Stimulated activated CD4-positive, alpha-beta T cell treated with anti-CD3 and anti-CD28 coated beads, Interleukin-2, amount 100 ng/mL, for 24 hours (primary cell): ENCODE measurements at places on chromosomes 4 and X.

- DNase-seq = no peak
Observed at GRCh38 chr4:25621027-25621930, 34.4 kb upstream of the SLC34A2 start.

DNA sequence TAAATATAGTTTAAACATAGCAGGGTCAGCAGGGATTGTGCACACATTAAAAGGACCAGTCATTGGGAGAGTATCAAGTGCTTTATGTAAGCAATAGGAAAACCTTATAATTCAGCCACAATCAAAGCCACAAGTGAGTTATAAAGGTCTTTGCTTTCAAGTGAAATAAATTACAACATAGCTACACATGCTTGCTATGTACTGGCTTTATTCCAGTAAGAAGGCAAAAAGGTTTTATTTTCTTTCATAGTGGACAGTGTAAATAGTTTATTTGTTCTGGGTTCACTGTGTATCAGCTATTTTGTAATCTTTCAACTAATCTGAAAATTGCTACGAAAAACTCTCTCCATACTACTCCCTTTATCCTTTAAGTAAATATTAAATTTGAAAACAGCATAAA is 691.4 kb downstream of the PCDH7 start:
- no peak for DNase-seq

- no peak for DNase-seq
Observed at GRCh38 chr4:101954975-101955678, 164.6 kb downstream of the BANK1 start.

- no peak for DNase-seq
Observed at GRCh38 chr4:85772470-85772869, 297.5 kb downstream of the ARHGAP24 start.

DNA sequence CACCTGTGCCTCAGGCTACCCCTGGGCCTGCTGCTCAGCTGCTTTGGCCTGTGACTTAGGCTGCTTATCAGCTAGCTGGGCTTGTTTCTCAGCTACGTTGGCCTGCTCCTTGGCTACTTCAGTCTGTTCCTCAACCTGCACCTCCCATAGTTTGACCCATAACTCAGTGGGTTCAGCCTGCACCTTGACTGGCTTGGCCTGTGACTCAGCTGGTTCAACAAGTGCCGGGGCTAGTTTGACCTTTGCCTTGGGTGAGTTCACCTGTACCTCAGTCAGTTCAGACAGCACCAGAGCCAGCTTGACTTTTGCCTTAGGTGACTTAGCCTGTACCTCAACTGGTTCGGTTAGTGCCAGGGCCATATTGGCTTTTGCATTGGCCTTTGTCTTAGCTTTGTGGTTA is 171.2 kb downstream of the MSN start:
- DNase-seq = no peak

- peak; percentile 81 for DNase-seq
Observed at GRCh38 chr4:38663801-38664705, at the start of gene KLF3. Gene KLF3 (plus strand): TSS chr4:38664199. CDS start chr4:38680626, 16,427 bp downstream.

- DNase-seq = no peak
Observed at GRCh38 chr4:97317671-97318070, 825.6 kb downstream of the STPG2 start.

DNA sequence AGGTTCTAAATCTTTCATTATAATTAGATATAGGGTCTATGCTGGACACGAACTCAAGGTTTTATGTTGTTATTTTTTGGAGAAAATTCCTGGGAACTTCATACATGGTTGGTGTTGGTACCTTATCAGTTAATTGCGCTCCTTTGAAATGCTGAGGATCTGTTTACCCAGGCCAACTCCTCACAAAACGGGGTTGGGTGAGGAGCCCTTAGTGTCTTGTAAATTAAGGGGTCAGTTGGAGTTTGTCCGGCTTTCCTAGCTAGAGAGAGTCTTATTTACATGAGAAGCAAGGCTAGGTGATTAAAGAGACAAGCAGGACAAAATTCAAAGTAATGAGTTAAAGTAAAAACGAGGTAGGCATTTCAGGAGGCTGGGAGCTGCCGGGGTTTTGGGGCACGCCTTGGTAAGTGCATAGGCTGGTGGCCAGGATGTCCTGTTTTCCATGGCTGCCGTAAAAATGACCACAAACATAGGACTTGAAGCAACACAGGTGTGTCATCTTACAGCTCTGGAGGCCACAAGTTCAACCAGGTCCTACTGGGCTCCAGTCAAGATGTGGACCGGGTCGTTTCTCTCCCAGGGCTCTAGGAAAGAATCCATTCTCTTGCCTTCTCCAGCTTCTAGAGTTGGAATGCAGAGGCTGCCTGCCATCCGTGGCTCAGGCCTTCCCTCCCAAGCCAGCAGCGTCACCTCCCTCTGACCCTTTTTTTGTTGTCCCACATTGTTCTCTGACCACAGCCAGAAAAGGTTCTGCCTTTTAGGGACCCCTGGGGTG is 19.8 kb downstream of the PSAPL1 start:
- DNase-seq = no peak

GRCh38 chr4:56703378-56703777 is 22.3 kb upstream of the HOPX start:
- no peak for DNase-seq

GRCh38 chr4:24364249-24364648 is 220.1 kb downstream of the DHX15 start:
- DNase-seq = no peak

DNA sequence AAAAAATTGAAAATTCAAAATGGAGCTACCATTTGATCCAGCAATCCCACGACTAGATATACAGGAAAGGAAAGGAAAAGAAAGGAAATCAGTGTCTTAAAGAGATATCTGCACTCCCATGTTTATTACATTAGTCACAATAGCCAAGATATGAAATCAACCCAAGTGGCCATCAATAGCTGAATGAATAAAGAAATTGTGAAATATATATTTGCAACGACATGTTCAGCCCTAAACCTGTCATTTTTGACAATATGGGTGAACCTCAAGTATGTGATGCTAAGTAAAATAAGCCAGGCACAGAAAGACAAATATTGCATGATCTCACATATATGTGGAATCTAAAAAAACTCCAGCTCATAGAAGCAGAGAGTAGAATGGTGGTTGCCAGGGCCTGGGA is 155.1 kb downstream of the ANXA5 start:
- no peak for DNase-seq

DNA sequence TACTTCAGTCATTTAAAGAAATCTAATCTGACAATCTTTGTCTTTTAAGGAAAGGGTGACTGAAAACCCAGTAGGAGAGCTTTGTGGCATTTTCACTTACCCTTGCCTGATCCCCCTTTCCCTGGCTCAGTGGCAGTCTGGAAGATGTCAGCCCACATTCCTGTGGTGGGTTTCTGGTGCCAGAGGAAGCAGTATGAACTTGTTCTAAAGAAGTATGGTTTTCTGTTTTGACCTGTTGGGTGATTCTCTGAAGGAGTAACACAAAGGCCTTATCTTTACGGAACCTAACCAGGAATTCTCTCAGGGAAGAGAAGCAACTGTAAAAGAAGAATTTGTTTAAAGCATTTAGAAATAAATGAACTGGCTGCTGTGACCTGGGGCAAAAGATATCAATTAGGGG is 41.9 kb downstream of the BMP15 start:
- no peak for DNase-seq

DNA sequence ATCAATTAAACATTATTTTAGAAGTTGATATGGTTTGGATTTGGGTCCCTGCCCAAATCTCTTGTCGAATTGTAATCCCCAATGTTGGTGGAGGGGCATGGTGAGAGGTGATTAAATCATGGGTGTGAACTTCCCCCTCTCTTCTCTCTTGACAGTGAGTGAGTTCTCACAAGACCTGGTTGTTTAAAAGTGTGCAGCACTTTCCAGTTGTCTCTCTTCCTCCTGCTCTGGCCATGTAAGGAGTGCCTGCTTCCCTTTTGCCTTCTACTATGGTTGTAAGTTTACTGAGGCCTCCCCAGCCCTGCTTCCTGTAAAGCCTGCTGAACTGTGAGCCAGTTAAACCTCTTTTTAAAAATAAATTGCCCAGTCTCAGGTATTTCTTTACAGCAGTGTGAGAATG is 141.4 kb downstream of the GALNTL6 start:
- DNase-seq = no peak

- peak; percentile 20 for DNase-seq
Observed at GRCh38 chr4:101790521-101791181, at the start of gene BANK1. Gene BANK1 (plus strand): TSS chr4:101790730. CDS start chr4:101790881, 151 bp downstream.

DNA sequence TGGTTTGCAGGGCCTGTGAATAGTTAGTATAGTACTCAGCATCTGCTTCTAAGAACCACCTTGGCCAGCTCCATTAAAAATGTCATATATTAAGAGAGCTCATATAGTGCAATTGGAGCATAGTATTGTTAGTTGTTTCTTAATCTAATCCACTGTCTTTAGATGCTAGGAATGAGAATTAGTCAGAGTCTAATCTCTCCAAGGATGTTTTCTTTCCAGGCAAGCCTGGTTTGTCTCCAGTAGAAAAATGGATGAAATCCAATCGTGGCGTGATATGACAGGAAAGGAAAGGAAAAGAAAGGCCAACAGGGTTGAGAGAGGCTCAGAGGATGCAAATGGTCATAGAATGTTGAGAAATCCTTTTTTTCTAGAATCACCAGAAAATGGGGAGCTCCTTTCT is 15.0 kb upstream of the TMEM164 start:
- DNase-seq = no peak

- DNase-seq = no peak
Observed at GRCh38 chr4:106495476-106495875, 126.9 kb upstream of the GIMD1 start.

- no peak for DNase-seq
Observed at GRCh38 chrX:102849396-102849795, 87.7 kb upstream of the RAB40AL start.

- no peak for DNase-seq
Observed at GRCh38 chr4:23516716-23517115, 373.1 kb downstream of the PPARGC1A start.

- no peak for DNase-seq
Observed at GRCh38 chrX:2446815-2447214, 54.0 kb downstream of the DHRSX start.

DNA sequence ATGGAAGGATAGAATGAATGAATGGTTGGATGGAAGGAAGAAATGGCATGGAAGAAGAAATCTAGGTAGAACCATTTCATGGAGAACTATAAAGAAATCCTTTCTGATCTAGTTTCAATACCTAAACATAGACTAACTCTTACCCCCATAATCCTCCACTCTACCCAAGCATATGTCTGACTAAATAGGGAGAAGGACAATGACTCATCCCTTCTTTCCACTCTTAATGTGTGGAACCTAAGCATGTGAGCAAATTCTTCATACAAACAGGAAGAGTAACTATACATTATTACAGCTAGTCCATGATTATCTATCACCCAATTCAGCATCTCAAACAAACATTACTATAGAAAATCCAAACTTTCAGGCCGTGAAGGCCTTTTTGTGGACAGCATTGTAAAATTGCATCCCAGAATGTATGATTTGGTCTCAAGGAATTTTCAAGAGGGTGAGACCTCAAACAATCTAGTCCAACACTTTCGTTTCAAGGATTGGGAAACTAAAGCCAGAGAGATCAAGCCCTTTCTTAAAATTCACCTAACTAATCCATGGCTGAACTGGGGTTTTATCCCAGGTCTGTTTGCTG is 11.2 kb downstream of the C1QTNF7 start:
- DNase-seq = no peak

DNA sequence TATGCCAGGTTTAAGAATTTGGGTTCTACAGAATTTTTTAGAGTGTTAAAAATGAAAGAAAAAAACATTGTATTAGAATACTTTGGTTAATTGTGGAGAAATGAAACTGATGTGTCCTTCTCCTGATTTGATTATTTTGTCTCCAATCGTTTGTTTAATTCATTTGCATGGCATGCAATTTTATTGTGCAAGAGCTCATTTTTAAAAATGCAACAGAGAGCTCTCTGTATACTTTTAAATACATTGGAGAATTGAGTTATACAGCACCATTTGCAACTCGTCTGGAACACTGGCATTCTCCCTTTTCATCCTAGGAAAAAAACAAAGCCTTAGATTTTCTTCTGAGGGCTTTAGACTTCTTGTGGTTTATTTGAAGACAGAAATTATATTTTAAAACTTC is 689 bp downstream of the EXOC1L start:
- no peak for DNase-seq

DNA sequence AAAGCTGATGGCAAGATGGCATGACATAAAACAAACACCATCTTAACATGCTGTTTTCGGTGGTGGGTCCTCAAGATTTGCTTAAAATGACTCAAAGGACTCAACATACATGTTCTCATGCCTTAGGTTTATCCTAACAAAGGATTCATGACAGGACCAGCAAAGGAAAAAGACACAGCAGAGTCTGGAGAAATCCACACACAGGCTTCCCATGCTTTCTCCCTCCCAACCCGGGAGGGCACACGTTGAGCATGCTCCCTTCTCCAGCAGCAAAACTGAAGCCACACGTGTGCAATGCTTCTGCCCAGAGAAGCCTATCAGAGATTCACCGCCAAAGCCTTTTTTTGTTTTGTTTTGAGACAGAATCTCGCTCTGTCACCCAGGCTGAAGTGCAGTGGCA is 39.9 kb downstream of the SAT1 start:
- no peak for DNase-seq

- no peak for DNase-seq
Observed at GRCh38 chr4:37588150-37588549, 98.0 kb downstream of the RELL1 start.
